Thyroid gland (tissue), 4 donors: ENCODE measurements at places on chromosomes 13 and 19.

GRCh38 chr13:38664906-38665305, 22.0 kb upstream of the FREM2 start:
- peaks cover 4% of the 10 kb centered on the region for H3K4me1 ChIP-seq
- H3K36me3 ChIP-seq: no peaks in the 10 kb centered on the region
- no peak overlapping the region for H3K27ac ChIP-seq
- no peaks in the 10 kb centered on the region for H3K27me3 ChIP-seq
- no peak overlapping the region for H3K4me3 ChIP-seq

GRCh38 chr19:29054886-29055675, 157.9 kb downstream of the UQCRFS1 start:
- no peaks in the 10 kb centered on the region for H3K4me1 ChIP-seq
- no peak overlapping the region for H3K27ac ChIP-seq
- DNase-seq: no peak
- no peaks in the 10 kb centered on the region for H3K36me3 ChIP-seq

DNA sequence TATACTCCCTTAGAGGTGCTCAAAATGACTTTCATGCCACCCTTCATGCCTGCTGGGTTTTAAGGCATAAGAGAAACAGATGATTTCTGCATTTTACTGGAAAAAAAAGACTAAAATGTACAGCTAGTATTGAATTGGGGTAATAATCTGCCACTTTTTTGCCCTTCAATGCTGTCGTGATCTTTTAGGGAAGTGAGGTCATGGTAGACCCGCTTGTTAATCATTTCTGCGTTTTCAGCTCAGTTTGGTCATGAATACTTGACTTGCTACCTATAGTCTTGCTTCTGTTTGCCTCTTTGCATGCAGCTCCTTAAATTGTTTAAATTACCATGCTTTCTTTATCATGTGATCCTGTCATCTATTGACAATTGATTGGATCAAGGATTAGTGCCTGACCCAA, 90.4 kb downstream of the PCCA start:
- H3K27ac ChIP-seq: no peak overlapping the region
- no peaks in the 10 kb centered on the region for H3K36me3 ChIP-seq
- no peaks in the 10 kb centered on the region for H3K27me3 ChIP-seq
- DNase-seq: no peak

- H3K36me3 ChIP-seq: no peaks in the 10 kb centered on the region
- H3K27me3 ChIP-seq: no peaks in the 10 kb centered on the region
- H3K27ac ChIP-seq: no peak overlapping the region
- DNase-seq: no peak
These were observed 20.3 kb downstream of the WDR88 start for GRCh38 chr19:33152176-33152575.

DNA sequence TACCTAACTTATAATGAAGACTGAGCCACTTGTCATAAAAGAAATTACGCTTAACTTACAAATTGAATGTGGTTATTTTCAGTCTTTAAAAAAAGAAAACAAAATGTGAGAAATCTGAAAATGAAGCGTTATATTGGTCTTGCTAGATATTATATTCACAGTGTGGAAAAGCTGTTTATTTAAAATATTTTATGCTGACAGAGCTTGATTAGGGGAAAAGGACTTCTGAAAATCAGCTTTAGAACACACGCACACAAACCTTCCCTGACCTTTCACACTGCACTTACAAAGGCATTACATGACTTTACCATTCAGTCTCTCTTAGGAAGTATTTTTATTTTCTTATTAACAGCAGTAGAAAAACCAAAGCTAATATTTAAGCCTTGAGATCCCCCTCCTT, 461.5 kb downstream of the DIAPH3 start:
- H3K27me3 ChIP-seq: no peaks in the 10 kb centered on the region
- no peak overlapping the region for H3K27ac ChIP-seq
- no peaks in the 10 kb centered on the region for H3K4me1 ChIP-seq
- H3K36me3 ChIP-seq: no peaks in the 10 kb centered on the region
- H3K4me3 ChIP-seq: no peak overlapping the region

GRCh38 chr13:111281751-111282311, 38.6 kb upstream of the TEX29 start:
- no peaks in the 10 kb centered on the region for H3K27me3 ChIP-seq
- no peak overlapping the region for H3K27ac ChIP-seq
- H3K4me3 ChIP-seq: no peak overlapping the region
- no peak for DNase-seq
- peaks cover 53% of the 10 kb centered on the region for H3K36me3 ChIP-seq
- no peaks in the 10 kb centered on the region for H3K4me1 ChIP-seq

DNA sequence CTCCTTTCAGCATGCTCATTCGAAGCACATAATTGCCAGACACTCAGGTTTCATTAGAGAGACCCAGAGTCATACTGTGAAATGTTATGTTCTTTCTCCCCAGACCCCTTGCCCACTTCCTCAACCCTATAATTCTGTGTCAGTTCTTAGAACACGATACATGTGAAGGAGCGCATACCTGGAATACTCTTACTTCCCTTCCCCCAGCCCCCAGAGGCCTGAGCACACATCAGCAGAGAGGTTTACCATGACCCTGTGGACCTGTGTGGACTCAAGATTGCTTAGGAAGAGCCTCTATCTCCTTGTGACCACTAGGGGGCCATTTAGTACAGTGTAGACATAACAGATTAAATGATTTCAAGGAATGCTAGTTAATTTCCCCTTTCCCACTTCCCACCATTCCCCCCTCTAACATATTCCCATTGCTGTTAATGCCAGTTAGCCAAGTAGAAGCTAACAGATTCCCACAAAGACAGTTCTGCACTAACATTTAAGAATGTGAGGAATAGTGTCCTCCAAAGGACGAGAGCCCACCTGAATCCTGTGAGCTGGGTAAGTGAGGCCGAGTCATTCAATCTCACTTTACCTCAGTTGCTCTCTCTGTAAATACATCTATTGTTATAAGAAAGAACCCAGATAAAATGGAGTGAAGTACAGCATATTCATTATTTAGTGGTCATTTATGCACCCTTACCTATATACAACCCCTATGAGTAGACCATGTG, 154.2 kb upstream of the MAB21L1 start:
- no peak overlapping the region for H3K27ac ChIP-seq
- H3K4me1 ChIP-seq: no peaks in the 10 kb centered on the region
- no peaks in the 10 kb centered on the region for H3K27me3 ChIP-seq
- no peak overlapping the region for H3K4me3 ChIP-seq
- no peaks in the 10 kb centered on the region for H3K36me3 ChIP-seq

DNA sequence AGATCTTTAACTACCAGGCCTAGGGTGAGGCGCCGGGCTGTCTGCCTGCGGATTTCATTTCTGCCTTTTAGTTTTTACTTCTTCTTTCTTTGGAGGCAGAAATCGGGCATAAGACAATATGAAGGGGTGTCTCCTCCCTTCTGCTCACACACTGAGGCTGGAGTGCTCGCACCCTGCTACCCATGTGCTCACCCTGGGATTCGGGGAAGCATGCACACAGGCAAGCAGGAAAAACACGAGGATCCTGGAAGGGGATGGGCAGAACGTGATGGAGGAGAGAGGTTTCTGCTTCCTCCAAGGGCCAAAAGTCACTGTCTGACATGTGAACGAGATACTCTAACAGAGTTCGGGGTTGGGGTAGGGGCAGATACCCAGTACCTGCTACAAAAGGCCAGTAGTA, 28.4 kb downstream of the ZNF823 start:
- H3K36me3 ChIP-seq: no peaks in the 10 kb centered on the region
- no peak overlapping the region for H3K27ac ChIP-seq
- no peak overlapping the region for H3K4me3 ChIP-seq
- DNase-seq: no peak

DNA sequence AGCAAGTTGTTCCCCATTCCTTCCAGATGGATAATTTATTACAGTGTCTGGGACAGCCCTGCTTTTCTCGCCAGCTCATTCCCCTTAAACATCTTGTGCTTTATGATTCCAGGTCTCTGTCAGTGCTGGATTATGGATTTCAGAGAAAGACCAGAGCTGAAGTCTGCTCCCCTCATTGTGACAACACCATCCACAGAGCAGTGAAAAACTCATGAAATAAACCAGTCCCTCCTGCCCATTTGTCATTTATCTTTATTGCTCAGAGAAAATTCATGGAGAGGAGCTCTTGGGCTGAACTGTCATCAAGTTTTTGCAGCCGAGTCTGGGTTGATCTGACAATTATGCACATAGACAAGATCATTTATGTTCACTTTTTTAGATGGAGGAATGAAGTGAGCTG, 92.7 kb upstream of the GPR12 start:
- no peaks in the 10 kb centered on the region for H3K36me3 ChIP-seq
- DNase-seq: no peak
- H3K27ac ChIP-seq: no peak overlapping the region
- no peaks in the 10 kb centered on the region for H3K27me3 ChIP-seq
- H3K4me3 ChIP-seq: no peak overlapping the region
